Stomach (tissue), 19 donors: ENCODE measurements at places on chromosomes 2 and 18.
A peak's percentile ranks its signal among the peaks of the same experiment; 100 is the strongest.

- no peak for DNase-seq
These were observed 137.3 kb downstream of the MYCN start for GRCh38 chr2:16077601-16078000.

DNA sequence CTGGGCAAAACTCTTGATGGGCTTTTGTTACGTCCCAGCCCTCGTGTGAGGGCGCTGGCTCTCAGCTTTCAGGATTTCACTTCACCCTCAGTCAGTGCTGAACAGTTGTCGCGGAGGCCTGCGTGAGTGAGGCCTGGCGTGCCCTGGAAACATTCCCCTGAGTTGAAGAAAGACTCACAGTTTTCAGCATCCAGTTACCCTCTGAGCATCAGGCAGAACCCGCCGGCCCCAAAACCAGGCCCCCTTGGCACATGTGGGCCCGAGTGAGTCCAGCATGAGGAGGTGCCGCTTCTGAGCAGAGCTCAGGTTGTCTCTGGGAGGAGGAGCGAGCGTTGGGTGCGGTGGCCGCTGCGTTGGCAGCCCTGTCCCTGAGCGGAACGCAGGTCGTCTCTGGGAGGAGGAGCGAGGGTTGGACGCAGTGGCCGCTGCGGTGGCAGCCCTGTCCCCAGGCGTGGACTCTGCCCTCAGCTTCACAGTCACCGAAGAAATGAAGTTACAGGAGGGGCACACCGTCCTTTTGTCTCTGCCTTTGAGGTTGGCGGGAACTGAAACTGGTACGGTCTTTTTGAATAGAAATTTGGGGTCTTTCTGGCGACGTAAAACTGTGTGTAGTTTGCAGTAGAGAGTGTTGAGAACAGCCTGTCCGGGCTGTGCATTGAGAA, at the start of gene NEU4:
NEU4 (plus strand) TSS at position 473 of the 662 bp plus-strand sequence. CDS start 5,292 bp downstream, outside the sequence.
- DNase-seq: no peak

- no peak for DNase-seq
These were observed 6.4 kb upstream of the CLEC4F start for GRCh38 chr2:70826696-70827350.

DNA sequence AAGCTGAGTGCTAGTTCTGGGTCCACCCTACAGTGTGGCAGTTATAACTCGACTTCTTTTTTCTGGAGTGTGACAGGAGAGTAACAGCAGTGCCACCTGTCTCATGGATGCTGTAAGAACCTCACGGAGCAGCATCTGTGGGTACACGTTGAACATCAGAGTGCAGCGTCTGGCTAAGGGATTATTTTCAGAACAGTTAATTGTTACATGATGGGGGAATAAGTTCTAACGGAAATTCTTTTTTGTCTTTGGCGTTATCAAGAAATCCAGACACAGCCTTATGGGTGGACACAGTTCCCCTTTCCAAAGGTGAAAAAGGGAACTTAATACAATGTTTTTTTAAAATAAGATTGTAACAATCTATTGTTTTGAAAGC, 28.3 kb upstream of the TOGARAM2 start:
- DNase-seq: no peak

- no peak for DNase-seq
These were observed 609 bp upstream of the ZNF2 start for GRCh38 chr2:95165030-95165370.

DNA sequence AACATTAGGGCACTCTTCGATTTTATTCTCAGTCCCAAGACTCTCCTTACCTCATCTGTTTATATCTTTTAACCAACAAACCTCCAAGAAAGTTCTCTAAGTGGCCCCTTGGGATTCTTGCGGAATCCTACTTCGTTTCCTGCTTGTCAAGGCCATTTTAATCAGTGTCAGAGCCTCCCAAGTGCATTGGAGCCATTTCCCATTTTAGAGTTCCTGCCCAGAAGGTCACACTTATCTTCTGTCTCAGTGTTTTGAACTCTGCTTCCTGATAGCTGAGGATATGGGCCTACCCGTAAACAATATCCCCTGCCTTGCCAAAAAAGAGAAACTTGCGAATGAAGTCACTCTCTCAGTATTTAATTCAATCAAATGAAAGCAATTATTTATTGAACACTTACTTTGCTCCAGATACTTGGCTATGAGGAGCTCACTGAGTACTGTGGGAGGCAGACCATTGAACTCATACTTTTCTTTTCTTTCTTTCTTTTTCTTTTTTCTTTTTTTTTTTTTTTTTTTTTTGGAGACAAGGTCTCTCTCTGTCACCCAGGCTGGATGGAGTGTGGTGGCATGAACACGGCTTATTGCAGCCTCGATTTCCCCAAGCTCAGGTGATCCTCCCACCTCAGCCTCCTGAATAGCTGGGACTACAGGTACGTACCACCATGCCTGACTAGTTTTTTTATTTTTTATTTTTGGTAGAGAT, 5.7 kb upstream of the NOSTRIN start:
- DNase-seq: peak; percentile 47

DNA sequence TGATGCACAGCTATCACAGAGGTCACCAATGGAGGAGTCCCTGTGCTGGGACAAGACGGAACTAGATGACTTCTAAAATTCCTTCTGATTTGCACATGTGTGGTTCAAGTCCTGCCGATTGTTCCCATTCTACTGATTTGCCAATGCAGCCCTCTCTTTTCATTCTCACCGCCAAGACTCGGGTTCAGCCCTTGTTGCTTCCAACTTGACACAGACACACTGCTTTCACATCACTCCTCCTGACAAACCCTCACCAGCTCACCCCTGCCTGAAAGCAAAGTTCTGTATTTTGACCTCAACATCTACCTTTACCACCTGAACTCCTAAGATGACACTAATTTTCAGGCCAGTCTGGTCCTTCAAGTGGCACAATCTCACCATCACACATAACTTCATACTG, 25.5 kb downstream of the REEP1 start:
- no peak for DNase-seq

GRCh38 chr2:217004656-217005055, 144.8 kb upstream of the TNP1 start:
- DNase-seq: no peak

GRCh38 chr2:34545486-34546136, 946.5 kb upstream of the FAM98A start:
- DNase-seq: no peak

GRCh38 chr2:24449344-24449743, 41.7 kb upstream of the NCOA1 start:
- DNase-seq: no peak
